ENCODE measurements at places on chromosomes 4 and X. TPM values are rescaled to one million over a fixed set of nuclear protein-coding genes. Genes with fewer than 3 reads are reported as not detected.
A peak's percentile ranks its signal among the peaks of the same experiment; 100 is the strongest.

ZBTB49 gene
- 6.4 TPM for total RNA-seq

GYG2 gene
- total RNA-seq: not detected

REPS2 gene
- total RNA-seq: not detected

MAGEE2 gene
- not detected for total RNA-seq

NKX6-1 gene
- total RNA-seq: not detected

RGN gene
- not detected for total RNA-seq

PABPC1L2A gene
- total RNA-seq: not detected

CT47B1 gene
- not detected for total RNA-seq

PPEF1 gene
- not detected for total RNA-seq

TDO2 gene
- not detected for total RNA-seq

DNASE1L1 gene
- 26.5 TPM for total RNA-seq

DNA sequence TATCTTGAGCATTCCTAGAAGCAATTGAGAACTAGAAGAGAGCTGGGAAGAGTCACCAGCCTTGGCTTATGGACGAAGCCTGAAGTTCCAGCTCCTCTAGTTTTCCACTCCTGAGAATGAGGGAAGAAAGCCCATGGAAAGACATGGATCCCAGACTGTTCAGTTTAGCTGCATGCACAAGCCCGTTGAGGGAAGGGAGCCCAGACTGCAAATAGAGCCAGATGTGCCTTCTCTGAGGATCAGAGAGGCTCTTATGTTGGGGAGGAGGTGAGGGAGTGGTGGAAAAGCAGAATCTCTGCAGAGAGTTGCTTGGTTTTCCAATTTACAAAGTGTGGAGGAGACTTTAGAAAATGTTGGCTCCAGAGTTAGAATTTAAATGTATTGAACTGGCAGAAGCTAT is 69.0 kb downstream of the ASB9 start:
- DNase-seq: no peak

- DNase-seq: no peak
These were observed 3.9 kb downstream of the FGF2 start for GRCh38 chr4:122830426-122831095.

GRCh38 chrX:115952417-115953092 is 218.0 kb upstream of the AGTR2 start:
- DNase-seq: no peak

GRCh38 chr4:57371671-57372070 is 261.5 kb upstream of the IGFBP7 start:
- no peak for DNase-seq

- DNase-seq: no peak
These were observed 51.7 kb upstream of the AP1S2 start for GRCh38 chrX:15906041-15906943.

GRCh38 chr4:113446019-113446418 is 315.5 kb downstream of the CAMK2D start:
- DNase-seq: no peak

GRCh38 chr4:31923634-31924033 is 1203.5 kb downstream of the PCDH7 start:
- no peak for DNase-seq

DNA sequence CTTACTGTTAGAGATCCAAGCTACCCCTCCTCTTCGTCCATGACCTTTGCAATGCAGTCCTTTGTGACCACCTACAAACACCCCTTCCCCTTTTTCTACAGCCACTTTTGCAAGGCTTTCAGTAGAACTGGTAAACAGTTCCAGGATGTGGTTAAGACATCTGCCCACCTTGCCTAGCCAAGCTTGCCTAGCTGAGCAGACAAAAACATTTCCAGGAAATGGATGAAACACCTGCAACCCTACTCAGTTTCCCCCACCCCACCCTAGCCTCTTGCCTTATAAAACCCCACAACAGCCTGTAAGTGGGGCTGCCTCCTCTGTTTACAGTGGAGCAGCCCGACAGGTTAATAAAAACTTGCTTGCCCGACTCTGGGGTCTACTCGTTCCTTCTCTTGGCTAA is 133.8 kb downstream of the ZC4H2 start:
- DNase-seq: peak; percentile 58

DNA sequence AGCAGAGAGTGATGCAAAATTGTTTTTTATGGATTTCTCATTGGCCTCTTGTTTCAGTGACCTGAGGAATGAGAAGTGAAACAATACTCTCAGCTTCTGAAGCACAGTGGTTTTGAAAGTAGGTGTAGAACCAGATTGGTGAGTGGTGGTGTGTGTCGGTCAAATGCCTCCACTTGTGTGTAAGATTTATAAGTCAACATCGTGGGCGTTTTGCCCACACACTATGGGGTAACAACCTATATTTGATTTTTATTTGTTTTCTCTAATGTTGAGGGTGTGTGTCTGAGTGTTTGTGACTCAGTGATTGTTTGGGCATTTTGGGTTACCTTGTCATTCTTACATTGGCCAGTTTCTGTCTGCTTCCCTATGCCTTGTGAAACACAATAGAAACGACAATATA is 23.3 kb downstream of the ADGRL3 start:
- no peak for DNase-seq

DNA sequence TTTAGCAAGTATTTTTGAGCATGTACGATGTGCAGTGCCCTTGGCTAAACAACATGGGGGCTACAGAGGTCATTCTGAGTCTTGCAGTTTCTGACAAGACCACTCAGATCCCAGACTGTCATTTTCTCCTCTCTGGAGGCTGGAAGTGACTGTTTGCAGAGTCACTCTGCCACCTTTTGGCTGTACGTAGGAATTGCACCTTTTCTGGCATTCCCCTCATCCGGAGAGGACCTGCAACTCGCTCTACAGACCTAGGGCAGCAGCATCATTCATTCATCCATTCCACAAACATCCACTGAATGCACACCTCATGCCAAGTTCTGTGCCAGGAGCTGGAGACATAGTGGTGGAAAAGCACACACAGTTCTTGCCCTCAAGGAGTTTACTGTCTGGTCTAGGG is 160.4 kb upstream of the GPR101 start:
- DNase-seq: peak; percentile 37

DNA sequence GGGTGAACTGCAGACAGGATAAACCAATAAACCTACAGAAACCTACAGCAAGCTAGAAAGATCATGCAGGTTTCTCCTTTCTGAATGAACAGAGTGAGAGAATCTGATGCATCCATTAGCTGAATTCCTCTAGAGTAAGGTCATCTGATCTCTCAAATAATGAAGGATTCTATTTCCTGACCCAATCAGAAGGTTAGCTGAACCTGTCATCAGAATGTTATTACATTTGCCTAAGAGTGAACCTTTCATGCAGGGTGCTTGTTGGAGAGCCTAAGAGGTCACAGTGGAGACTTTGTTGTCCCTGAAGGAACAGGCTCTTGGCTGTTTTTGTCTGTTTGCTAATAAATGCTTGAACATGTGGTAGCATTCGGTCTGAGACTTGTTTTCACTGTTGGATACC is 24.0 kb downstream of the MEPE start:
- no peak for DNase-seq

DNA sequence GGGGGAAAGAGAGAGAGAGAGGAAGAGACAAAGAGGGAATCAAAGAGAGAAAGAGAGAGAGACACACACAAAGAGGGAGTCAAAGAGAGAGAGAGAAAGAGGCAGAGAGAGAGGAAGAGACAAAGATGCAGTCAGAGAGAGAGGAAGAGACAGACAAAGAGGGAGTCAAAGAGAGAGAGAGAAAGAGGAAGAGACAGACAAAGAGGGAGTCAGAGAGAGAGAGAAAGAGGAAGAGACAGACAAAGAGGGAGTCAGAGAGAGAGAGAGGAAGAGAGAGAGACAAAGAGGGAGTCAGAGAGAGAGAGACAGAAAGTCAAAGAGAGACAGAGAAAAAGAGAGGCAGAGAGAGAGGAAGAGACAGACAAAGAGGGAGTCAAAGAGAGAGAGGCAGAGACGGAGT is 45.5 kb downstream of the MAGEA9 start:
- no peak for DNase-seq

GRCh38 chr4:102429553-102429952 is 71.6 kb upstream of the NFKB1 start:
- no peak for DNase-seq

- DNase-seq: no peak
These were observed 48.4 kb downstream of the TBC1D14 start for GRCh38 chr4:6957994-6958393.

DNA sequence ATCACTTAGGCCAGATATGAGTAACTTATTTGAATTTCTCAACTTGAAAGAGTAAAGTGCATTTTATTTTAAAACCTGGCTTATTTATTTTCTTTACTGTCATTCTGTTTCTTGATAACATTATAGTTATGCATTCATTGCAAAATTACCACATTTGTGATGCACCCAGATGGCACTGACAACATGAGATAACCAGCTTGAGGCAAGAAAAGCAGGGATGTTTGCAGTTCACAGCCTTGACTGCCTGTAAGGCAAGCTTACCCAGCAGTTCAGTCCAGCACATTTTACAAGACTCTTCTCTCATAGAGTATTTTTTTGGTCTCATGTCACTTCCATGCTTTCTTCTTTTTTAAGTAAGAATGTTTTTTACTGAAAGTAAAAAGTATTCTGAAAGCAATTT is 25.3 kb upstream of the EPGN start:
- DNase-seq: no peak

DNA sequence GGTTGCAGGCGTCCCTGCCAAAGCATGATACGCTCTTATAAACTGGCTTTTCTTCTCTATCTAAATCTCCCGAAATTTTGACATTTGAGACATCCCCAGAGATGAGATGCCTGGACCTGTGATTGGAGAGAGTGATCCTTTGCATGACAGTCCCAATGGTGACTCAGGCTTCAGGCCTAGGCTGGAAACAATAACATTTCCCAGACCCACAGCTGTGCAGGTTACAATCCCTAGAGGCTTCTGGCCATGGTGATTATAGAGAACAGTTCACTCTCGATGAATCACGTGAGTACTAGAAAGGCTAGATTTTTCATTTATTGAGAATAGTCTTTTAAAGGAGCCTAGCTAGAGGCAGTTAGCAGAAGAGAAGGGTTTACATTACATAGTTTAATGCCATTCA is 75.9 kb downstream of the SPATA18 start:
- no peak for DNase-seq

DNA sequence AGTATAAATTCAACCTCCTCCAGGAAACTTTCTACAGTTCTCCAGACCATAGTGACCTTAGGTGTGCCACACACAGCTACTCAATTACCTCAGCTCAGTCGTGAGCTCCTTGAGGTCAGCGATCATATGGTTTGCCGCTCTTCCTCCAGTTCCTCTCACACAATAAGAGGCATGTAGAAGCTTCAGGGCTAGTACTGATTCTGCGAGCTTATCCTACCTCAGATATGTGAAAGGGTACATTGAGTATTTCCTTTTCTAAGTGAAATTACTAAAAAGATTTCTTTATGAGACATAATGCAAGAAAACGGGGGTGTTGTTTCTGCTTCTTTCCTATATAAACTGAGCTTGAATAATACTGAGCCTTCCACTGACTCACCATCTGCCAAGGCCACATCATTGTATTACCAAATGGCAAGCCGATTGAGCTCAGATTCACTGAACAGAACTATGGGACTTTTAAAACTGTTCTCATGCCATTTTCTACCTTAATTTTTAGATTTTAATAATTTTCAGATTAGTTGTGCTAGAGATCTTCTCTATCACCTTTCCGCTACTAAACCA is 183.1 kb downstream of the HS6ST2 start:
- no peak for DNase-seq

DNA sequence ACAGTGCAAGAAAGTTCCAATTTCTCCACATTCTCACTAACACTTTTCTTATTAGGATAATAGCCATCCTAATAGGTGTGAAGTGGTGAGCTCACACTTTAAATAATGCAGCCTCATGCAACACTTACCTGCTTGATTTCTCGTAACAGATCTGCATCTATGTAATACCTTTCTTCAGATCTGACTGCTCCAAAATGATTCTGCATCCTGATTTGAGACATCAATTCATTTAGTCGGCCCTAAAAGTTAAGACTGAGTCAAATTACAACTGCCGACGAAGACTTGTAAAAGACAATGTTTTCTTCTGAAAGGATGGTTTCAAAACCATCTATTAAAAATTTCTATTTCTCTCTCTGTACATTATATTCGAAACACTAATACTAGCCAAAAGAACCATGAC is 30.7 kb downstream of the NUP54 start:
- no peak for DNase-seq

GRCh38 chrX:46959101-46959500 is 46.9 kb downstream of the JADE3 start:
- no peak for DNase-seq

GRCh38 chrX:9519546-9520216 is 54.8 kb downstream of the TBL1X start:
- no peak for DNase-seq

DNA sequence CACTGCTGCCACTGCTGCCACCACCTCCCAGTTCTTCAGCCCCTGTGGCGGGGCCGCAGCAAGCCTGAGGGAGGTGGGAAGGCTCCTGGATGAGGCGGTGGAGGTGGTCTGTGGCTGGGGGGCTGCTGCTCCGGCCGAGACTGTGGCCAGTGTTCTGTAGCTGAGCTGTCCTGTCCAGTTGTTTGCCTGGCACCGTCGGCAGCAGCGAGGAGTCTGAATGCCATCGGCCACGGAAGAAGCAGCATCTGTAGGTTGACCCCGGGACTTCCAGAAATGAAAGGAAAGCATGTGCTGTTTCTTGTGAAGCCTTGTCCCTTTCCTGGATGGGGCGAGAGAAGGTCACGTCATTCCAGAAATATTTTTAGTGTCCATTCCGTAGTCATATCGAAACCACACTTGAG is 3.3 kb downstream of the C4orf54 start:
- DNase-seq: no peak

DNA sequence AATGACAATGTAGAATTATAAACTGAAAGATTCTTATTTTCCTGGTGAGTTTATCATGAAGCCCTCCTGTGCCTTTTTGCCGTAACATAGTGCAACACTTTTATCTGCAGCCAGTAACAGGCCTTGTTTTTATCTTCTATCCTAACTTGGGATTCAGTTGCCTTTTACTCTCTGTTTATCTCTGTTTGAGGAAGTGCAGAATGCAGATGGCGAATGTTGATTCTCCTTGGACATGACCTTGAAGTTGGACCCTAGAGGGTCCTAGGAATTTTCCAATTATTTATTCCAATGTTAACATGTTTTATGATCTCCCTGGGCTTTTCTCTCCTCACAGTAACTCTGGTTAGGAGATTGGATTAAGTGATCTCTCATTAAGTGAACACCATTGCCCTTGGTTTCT is 165.0 kb downstream of the FMR1NB start:
- no peak for DNase-seq

- peak; percentile 42 for DNase-seq
These were observed 72.2 kb upstream of the PPP3CA start for GRCh38 chr4:101419336-101420135.

GRCh38 chrX:129523079-129523911 is at the start of gene SMARCA1:
TSS of gene SMARCA1 (minus strand) at chrX:129523490. CDS start at chrX:129523370, 120 bp downstream.
- DNase-seq: no peak

GRCh38 chr4:140952717-140953116 is 180.6 kb downstream of the RNF150 start:
- no peak for DNase-seq

GRCh38 chr4:114398410-114398809 is 200.2 kb upstream of the UGT8 start:
- no peak for DNase-seq

- no peak for DNase-seq
These were observed 47.5 kb downstream of the CPE start for GRCh38 chr4:165426331-165426730.

All from activated CD8-positive, alpha-beta T cell treated with anti-CD3 and anti-CD28 coated beads, Interleukin-2, amount 10 ng/mL, durations not matched to agents 7 days and 5 days (primary cell).